ENCODE measurements at places on chromosomes 6 and 20.

GRCh38 chr20:16661756-16662155 is 68.1 kb upstream of the SNRPB2 start:
- DNase-seq: no peak

DNA sequence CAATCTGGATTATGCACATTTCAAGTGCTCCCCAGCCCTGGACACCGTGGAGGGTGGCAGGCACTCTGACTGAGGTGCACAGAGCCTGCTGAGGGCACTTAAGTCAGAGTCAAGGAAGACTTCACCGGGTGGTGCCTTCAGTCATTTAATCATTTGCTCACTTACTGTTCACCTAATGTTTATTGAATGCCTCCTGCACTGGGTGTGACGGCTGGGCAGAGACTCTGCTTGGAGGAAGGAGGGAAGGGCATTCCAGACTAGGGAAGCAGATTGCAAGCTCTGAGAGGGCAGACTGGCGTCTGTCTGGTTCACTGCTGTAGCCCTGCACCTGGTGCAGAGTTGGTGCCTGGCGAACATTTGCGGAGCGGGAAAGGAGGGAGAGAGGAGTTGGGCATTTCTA is 54.2 kb upstream of the FAM83D start:
- DNase-seq: no peak

GRCh38 chr6:133895573-133896343 is 6.8 kb downstream of the TCF21 start:
- DNase-seq: no peak

DNA sequence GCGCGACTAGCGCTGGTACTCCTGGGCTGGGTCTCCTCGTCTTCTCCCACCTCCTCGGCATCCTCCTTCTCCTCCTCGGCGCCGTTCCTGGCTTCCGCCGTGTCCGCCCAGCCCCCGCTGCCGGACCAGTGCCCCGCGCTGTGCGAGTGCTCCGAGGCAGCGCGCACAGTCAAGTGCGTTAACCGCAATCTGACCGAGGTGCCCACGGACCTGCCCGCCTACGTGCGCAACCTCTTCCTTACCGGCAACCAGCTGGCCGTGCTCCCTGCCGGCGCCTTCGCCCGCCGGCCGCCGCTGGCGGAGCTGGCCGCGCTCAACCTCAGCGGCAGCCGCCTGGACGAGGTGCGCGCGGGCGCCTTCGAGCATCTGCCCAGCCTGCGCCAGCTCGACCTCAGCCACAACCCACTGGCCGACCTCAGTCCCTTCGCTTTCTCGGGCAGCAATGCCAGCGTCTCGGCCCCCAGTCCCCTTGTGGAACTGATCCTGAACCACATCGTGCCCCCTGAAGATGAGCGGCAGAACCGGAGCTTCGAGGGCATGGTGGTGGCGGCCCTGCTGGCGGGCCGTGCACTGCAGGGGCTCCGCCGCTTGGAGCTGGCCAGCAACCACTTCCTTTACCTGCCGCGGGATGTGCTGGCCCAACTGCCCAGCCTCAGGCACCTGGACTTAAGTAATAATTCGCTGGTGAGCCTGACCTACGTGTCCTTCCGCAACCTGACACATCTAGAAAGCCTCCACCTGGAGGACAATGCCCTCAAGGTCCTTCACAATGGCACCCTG is 1.6 kb downstream of the TPBG start:
- no peak for DNase-seq

DNA sequence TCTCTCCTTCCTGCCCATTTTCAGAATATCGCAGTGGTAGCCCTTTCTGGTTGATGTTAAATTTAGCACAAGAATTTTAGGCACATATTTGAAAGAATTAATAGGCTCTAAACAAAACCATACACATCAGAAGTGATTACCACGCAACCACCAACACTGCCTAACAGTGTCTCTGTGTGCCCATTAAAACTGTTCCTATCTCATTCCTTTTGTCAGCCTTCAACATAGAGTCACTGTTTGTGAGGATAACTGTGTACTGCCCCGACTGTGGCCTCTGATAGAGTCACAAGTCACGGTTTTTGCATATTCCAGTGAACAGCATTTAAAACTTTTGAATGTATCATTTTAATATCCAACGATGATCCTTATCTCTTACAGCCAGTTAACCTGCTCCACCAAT is 116.8 kb upstream of the TNFAIP3 start:
- no peak for DNase-seq

GRCh38 chr6:111347589-111347988 is 135.4 kb downstream of the REV3L start:
- no peak for DNase-seq

DNA sequence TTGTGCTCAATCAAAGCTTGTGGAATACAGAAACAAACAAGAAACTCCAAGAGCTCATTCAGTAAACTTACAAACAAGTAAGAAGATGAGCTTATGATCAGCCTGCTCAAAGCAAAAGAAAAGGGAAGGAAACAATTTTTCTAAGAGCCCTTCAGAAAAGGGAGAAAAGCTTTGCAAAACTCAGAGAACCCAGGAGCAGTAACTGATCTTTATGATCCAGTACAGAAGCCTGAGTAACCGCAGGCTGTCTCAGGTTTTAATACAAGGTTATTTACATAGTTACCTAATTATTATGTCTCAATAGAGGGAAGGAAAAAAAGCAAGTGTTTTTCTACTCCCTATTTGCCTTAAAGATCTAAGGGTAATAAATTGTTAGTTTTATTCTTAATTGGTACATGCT is 226.5 kb downstream of the MAFB start:
- DNase-seq: no peak

DNA sequence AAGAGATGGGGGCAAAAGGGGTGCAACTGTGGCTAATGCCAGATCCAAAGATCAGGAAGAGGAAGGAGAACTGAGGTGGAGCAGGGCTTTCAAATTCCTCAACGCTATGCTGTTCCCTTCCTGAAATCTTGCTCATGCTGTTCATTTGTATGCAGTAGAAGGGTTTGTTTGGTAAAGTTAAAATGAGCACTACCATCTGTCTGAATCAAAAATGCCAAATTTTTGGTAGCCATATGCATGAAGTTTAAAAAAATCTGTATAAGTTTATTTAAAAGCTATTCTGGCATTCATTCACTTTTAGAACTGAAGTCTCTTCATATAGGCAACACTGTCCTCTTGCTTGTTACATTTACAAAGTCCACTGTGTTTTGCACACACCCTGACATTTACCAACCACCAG is 82.2 kb downstream of the FAM229B start:
- no peak for DNase-seq

Data from GM12878 (cell line).